ENCODE measurements at places on chromosomes 4 and X. TPM values are rescaled to one million over a fixed set of nuclear protein-coding genes. Genes with fewer than 3 reads are reported as not detected.

SMIM31 gene
- not detected for total RNA-seq

GUCY1A1 gene
- total RNA-seq = 4.0 TPM

RENBP gene
- 1.5 TPM for total RNA-seq

UGT8 gene
- 0.17 TPM for total RNA-seq

CD38 gene
- 0.33 TPM for total RNA-seq

CAPN6 gene
- not detected for total RNA-seq

COL4A6 gene
- total RNA-seq = 1.5 TPM

CSAG2 gene
- not detected for total RNA-seq

HMGB3 gene
- 23.0 TPM for total RNA-seq

PCDH18 gene
- total RNA-seq = 382 TPM

ETDB gene
- not detected for total RNA-seq

SASH3 gene
- not detected for total RNA-seq

OPN1LW gene
- total RNA-seq = not detected

FRMPD4 gene
- 2.8 TPM for total RNA-seq

ODAPH gene
- total RNA-seq = not detected

ERVMER34-1 gene
- not detected for total RNA-seq

CXCL10 gene
- total RNA-seq = 1.8 TPM

TSPAN7 gene
- not detected for total RNA-seq
